CD14-positive monocyte (primary cell): ENCODE measurements at places on chromosomes 16 and 17. TPM values are rescaled to one million over a fixed set of nuclear protein-coding genes. Genes with fewer than 3 reads are reported as not detected.

Gene PPY
- polyA plus RNA-seq: not detected in 2 replicates

Gene SMIM5
- polyA plus RNA-seq: 0.15 TPM

Gene CTRL
- 1.6 TPM for polyA plus RNA-seq

Gene MAPT
- not detected for polyA plus RNA-seq

Gene SOST
- not detected for polyA plus RNA-seq

Gene FAM171A2
- 0.03 TPM in 1 of 2 replicates, not detected in the other for polyA plus RNA-seq

Gene OR2C1
- polyA plus RNA-seq: not detected

Gene TP53TG3C
- polyA plus RNA-seq: not detected

Gene CRHR1
- not detected in 2 replicates for polyA plus RNA-seq

Gene CHST4
- polyA plus RNA-seq: not detected

Gene CCDC144A
- 0.05 TPM for polyA plus RNA-seq

Gene ZG16
- polyA plus RNA-seq: not detected in 2 replicates

Gene ARHGDIG
- polyA plus RNA-seq: not detected

Gene NUDT7
- 4.2 TPM for polyA plus RNA-seq

Gene PRR35
- polyA plus RNA-seq: not detected

Gene HP
- 47.8 TPM for polyA plus RNA-seq

Gene HS3ST3A1
- not detected for polyA plus RNA-seq

Gene TBC1D28
- polyA plus RNA-seq: not detected

Gene ZNF629
- polyA plus RNA-seq: 0.73 TPM

Gene SBK1
- polyA plus RNA-seq: 0.04 TPM

Gene MT1E
- polyA plus RNA-seq: 4.0 TPM

Gene TPSB2
- not detected for polyA plus RNA-seq

Gene MYL4
- polyA plus RNA-seq: not detected

Gene DNAI2
- not detected for polyA plus RNA-seq

Gene HCRT
- polyA plus RNA-seq: not detected

Gene SMTNL2
- polyA plus RNA-seq: 0.04 TPM in 1 of 2 replicates, not detected in the other

Gene ABCC11
- not detected for polyA plus RNA-seq

Gene ADAP2
- polyA plus RNA-seq: 39.8 TPM

Gene GPR179
- not detected for polyA plus RNA-seq

Gene CBFB
- 28.3 TPM for polyA plus RNA-seq

Gene VAT1L
- polyA plus RNA-seq: not detected

Gene PRR11
- polyA plus RNA-seq: 1.1 TPM

Gene ABCA8
- polyA plus RNA-seq: not detected

Gene MYH8
- polyA plus RNA-seq: not detected in 2 replicates

Gene HOXB6
- polyA plus RNA-seq: not detected

Gene KLHL10
- polyA plus RNA-seq: not detected

Gene CCL15
- not detected for polyA plus RNA-seq

Gene CNGB1
- not detected for polyA plus RNA-seq

Gene RAB40B
- polyA plus RNA-seq: 0.75 TPM

Gene EVI2B
- 267 TPM for polyA plus RNA-seq

Gene CDRT15L2
- not detected in 2 replicates for polyA plus RNA-seq

Gene LDHD
- polyA plus RNA-seq: 3.7 TPM

Gene ITGAD
- not detected for polyA plus RNA-seq
